Prostate gland (tissue), 2 donors: ENCODE measurements at places on chromosomes 11 and 22. TPM values are rescaled to one million over a fixed set of nuclear protein-coding genes. Genes with fewer than 3 reads are reported as not detected.

DNA sequence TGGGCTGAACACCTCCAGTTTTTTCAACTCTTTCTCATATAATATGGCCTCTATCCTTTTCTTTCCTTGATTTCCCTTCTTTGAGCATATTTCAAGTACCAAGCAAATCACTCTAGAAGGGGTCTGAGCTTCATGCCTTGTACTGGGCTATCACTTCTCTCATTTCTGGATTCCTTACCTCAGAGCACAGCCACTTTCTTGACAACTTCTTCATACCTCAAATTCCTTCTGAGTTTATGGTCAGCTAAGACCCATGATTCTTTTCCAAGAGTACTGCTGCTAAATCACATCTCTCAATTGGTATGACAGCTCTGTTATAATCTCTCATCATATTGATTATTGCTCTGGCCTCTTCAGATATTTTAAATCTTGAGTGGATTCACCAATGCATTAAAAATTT lies 224.8 kb upstream of the ZBED5 start:
- H3K4me1 ChIP-seq, result no peaks in the 10 kb centered on the region
- H3K27me3 ChIP-seq, result no peaks in the 10 kb centered on the region
- no peak overlapping the region for H3K4me3 ChIP-seq
- no peak for DNase-seq

DNA sequence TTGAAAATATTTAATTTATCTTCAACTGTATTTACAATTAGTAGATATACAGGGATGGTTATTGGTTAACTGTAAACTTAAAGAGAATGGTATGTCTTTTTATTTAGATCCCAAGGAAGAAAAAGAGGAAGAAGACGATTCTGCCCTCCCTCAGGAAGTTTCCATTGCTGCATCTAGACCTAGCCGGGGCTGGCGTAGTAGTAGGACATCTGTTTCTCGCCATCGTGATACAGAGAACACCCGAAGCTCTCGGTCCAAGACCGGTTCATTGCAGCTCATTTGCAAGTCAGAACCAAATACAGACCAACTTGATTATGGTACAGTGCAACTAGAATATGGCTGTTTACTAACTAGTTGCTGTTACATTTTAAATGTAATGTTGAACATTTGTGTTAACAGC lies 12.7 kb upstream of the CNTF start:
- no peaks in the 10 kb centered on the region for H3K27me3 ChIP-seq
- no peak overlapping the region for H3K4me3 ChIP-seq
- no peaks in the 10 kb centered on the region for H3K36me3 ChIP-seq
- no peak overlapping the region for H3K27ac ChIP-seq

DNA sequence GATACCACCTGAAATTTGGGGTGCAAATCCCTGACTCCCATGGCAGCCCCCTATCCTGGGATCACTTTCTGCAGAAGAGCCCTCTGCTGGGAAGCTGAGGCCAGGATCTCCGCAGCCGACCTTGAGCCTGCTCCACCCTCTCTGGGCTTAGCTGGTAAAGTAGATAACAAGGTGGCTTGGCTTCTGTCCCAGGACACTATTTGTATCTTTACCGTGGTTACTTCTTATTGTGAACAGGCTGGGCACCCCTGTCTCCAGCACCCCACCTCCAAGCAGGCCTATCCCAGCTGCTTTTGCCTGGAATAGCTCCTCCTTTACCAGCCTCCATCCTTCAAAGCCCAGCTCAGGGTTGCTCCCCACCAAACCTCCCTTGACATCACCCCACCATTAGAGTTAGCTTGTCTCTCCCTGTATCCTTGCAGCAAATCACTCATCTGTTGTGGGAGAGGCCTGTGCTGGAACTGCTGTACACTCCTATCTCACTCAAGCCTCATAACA lies 35.2 kb upstream of the P2RY2 start:
- H3K27me3 ChIP-seq, result no peaks in the 10 kb centered on the region
- no peak for DNase-seq
- no peaks in the 10 kb centered on the region for H3K36me3 ChIP-seq
- no peak overlapping the region for H3K4me3 ChIP-seq
- no peaks in the 10 kb centered on the region for H3K4me1 ChIP-seq

GRCh38 chr11:65435411-65435931 lies 12.9 kb downstream of the NEAT1 start:
- H3K27ac ChIP-seq, result peak overlapping the region; percentile 3
- no peaks in the 10 kb centered on the region for H3K27me3 ChIP-seq
- H3K36me3 ChIP-seq, result no peaks in the 10 kb centered on the region
- peak; percentile 21 for DNase-seq
- H3K4me1 ChIP-seq, result no peaks in the 10 kb centered on the region

GRCh38 chr11:31973172-31973571 lies 117.7 kb upstream of the RCN1 start:
- no peak overlapping the region for H3K27ac ChIP-seq
- DNase-seq, result no peak
- H3K27me3 ChIP-seq, result peaks cover 3% of the 10 kb centered on the region
- no peaks in the 10 kb centered on the region for H3K36me3 ChIP-seq

GRCh38 chr11:64233913-64234586 lies at the start of gene VEGFB:
VEGFB (plus strand) TSS chr11:64234584; CDS start chr11:64234834, 250 bp downstream.
- peak; percentile 65 for DNase-seq
- H3K4me3 ChIP-seq, result peak within 1 kb of the TSS; percentile 69
- peak within 1 kb of the TSS; percentile 89 for H3K27ac ChIP-seq
- H3K27me3 ChIP-seq, result no peaks in the 10 kb centered on the region
- peaks cover 27% of the 10 kb centered on the region for H3K4me1 ChIP-seq
- no peaks in the 10 kb centered on the region for H3K36me3 ChIP-seq

- no peak for DNase-seq
- H3K27ac ChIP-seq, result no peak overlapping the region
- H3K4me3 ChIP-seq, result no peak overlapping the region
- no peaks in the 10 kb centered on the region for H3K27me3 ChIP-seq
- no peaks in the 10 kb centered on the region for H3K4me1 ChIP-seq
Observed at GRCh38 chr22:47201186-47201995, 438.9 kb downstream of the TBC1D22A start.

GRCh38 chr11:16365581-16366228 lies 9.4 kb upstream of the SOX6 start:
- no peaks in the 10 kb centered on the region for H3K4me1 ChIP-seq
- no peaks in the 10 kb centered on the region for H3K36me3 ChIP-seq
- H3K27me3 ChIP-seq, result no peaks in the 10 kb centered on the region

DNA sequence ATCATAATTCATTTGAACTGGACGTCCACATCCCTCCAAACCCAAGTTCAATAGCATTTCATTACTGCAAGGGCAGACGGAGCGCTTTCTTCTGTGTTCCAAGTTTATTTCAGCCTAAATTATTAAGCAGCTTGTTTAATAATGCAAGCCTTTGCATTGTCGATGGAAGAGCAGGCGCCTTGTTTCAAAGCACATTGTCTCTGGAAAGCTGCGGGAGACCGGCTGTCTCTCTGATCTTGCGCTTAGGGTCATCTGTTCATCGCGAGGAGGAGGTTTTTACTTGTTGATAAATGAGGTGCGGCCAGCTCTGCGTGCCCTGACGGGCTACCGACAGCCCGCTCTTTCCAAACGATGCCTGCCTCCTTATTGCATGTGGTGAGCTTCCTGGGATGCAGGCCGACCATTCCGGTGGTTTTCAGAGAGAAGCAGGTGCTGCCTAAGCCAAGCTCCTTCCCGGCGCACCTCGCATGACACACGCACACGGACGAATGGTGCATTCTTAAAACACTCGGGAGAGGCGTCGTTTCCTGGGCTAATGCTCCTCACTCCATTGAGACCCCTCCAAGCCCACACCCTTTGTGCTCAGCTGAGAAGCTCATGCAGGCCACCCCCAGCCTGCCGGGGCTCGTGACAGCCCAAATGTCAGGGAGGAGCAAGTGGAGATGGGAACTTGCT lies 456.9 kb downstream of the BRD1 start:
- H3K36me3 ChIP-seq, result no peaks in the 10 kb centered on the region
- H3K4me3 ChIP-seq, result no peak overlapping the region
- no peaks in the 10 kb centered on the region for H3K4me1 ChIP-seq
- H3K27me3 ChIP-seq, result peaks cover 11% of the 10 kb centered on the region
- no peak overlapping the region for H3K27ac ChIP-seq
- no peak for DNase-seq

- H3K36me3 ChIP-seq, result no peaks in the 10 kb centered on the region
- peak overlapping the region; percentile 37 for H3K4me3 ChIP-seq
Observed at GRCh38 chr11:123430721-123431497, 840 bp downstream of the GRAMD1B start.

GRCh38 chr11:35794333-35794732 lies 131.8 kb downstream of the TRIM44 start:
- no peak for DNase-seq
- no peak overlapping the region for H3K27ac ChIP-seq

GRCh38 chr22:39205344-39206021 lies 39.3 kb downstream of the PDGFB start:
- no peaks in the 10 kb centered on the region for H3K27me3 ChIP-seq
- DNase-seq, result no peak
- H3K4me3 ChIP-seq, result no peak overlapping the region
- H3K27ac ChIP-seq, result no peak overlapping the region
- H3K36me3 ChIP-seq, result no peaks in the 10 kb centered on the region
- H3K4me1 ChIP-seq, result no peaks in the 10 kb centered on the region

- no peak overlapping the region for H3K27ac ChIP-seq
- DNase-seq, result no peak
- no peaks in the 10 kb centered on the region for H3K36me3 ChIP-seq
- no peaks in the 10 kb centered on the region for H3K4me1 ChIP-seq
Observed at GRCh38 chr11:2517016-2517385, 72.2 kb downstream of the KCNQ1 start.

- no peaks in the 10 kb centered on the region for H3K27me3 ChIP-seq
- H3K4me1 ChIP-seq, result no peaks in the 10 kb centered on the region
- H3K27ac ChIP-seq, result no peak overlapping the region
Observed at GRCh38 chr11:78419327-78419726, 1.7 kb upstream of the GAB2 start.

DNA sequence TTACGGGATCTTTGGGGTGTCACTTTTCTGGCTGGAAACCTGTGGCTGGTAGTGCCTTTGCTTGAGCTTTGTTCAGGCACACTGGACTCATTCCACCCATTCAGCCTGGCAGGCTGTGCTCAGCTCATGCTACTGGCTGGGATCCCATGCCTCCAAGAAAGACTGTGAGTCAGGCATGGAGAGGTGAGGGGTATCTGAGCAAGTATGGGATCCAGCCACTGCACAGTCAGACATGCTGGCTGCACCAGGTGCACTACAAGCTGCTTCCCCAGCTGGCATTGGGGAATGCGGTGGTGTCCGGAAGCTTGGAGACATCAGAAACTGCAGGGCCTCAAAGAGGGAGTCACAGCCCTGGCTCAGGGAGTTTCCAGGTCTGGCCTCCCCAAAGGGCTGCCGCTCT lies 12.0 kb upstream of the MED17 start:
- H3K36me3 ChIP-seq, result no peaks in the 10 kb centered on the region
- DNase-seq, result no peak
- H3K27ac ChIP-seq, result no peak overlapping the region
- no peak overlapping the region for H3K4me3 ChIP-seq

DNA sequence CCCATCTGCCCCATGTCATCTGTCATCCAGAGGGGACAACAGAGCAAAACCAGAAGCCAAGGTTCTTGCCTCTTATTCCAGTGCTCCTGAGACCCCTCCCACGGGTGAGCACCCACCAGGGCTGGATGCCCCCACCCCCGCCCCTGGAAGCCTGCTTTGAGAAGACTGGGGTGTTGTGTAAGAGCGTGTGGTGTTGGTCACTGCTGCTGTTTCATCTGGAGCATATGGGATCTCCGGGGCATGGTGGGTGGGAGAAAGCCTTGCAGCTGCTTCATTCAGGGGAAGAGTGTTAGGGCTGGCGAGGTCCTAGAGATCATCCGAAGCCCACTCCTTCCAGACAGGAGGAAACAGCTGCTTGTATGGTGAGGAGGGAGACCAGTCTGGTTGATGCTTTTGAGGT lies 54.1 kb downstream of the CHRDL2 start:
- no peak for DNase-seq
- H3K4me1 ChIP-seq, result peaks cover 4% of the 10 kb centered on the region
- no peaks in the 10 kb centered on the region for H3K36me3 ChIP-seq
- no peak overlapping the region for H3K27ac ChIP-seq

CYTH4 gene
- total RNA-seq, result 4.7 TPM

KCNJ4 gene
- total RNA-seq, result 3.2 TPM

ANO5 gene
- 7.2 TPM for total RNA-seq

KCNJ5 gene
- 4.7 TPM for total RNA-seq

KRTAP5-1 gene
- total RNA-seq, result not detected

FAM118B gene
- total RNA-seq, result 21.7 TPM

MUC5B gene
- 17.3 TPM for total RNA-seq

HBD gene
- total RNA-seq, result not detected
